SW 1271 (cell line): ENCODE measurements at places on chromosomes 2 and 18.

- no peak for DNase-seq
Observed at GRCh38 chr2:131425231-131425941, 50.5 kb upstream of the TUBA3D start.

GRCh38 chr2:117930775-117931174, 83.1 kb downstream of the CCDC93 start:
- DNase-seq, result no peak

GRCh38 chr2:145495590-145495989, 975.7 kb upstream of the ZEB2 start:
- DNase-seq, result no peak

DNA sequence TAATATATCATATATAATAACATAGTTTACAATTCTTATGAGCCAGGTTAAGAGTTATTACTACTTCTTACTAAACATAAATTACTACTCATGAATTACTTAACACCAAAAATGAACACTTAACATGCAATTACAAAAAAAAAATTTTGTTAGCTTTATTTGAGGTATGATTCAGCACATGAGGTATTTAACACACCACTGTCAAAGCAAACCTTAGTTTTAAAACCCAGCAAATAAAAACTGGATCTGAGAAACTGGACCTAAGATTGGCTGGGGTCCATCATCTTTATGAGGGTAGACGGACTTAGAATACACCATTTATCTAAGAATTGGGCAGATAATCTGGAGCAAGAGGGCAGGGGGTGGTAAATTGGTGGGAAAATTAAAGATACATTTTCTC, 81.8 kb upstream of the CREB1 start:
- DNase-seq, result no peak

- no peak for DNase-seq
Observed at GRCh38 chr2:199734651-199735050, 116.3 kb downstream of the FTCDNL1 start.

DNA sequence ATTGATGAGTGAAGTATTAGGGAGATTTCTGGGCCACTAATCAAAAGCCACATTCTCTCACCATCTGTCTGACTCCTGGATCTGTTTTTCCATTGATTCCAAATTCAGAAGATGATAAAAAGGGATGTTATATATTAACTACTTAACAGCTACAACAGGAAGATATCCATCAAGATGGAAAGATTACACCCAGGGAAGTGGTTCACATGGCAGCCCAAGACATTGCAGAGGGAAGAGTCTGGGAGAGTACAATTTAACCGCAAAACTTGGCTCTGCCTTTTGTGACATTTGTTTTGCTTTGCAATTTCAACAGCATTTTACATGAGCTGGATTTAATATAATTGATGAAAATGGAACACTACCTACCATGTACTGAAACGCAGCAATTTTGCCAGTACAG, 22.5 kb upstream of the TCF4 start:
- DNase-seq, result no peak

DNA sequence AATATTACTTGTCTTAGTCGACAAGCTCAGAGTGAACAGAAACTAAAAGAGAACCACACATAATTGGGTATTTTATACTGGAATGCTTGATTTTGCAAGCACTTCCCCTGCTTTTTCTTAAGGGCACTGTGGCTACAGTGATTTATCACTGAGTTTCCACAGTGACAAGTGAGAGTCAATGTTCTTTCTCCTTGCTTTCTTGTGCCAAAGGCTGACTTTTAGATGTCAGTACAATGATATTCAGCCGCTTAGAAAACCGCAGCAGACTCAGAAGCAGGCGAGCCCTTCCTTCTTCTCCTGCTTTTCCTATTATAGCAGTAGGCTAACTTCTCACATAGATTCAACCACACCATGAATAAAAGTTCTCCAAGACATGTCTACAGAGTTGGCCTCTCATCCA, 1603.6 kb upstream of the NXPH2 start:
- DNase-seq, result no peak

- no peak for DNase-seq
Observed at GRCh38 chr2:203949228-203949627, 12.7 kb downstream of the ICOS start.

GRCh38 chr2:8300905-8301304, 381.0 kb upstream of the ID2 start:
- no peak for DNase-seq
